ENCODE measurements at places on chromosomes 2 and 18.

GRCh38 chr2:119245076-119245840, 21.6 kb downstream of the STEAP3 start:
- DNase-seq, result peak; percentile 64

- DNase-seq, result no peak
These were observed 172.3 kb downstream of the ICOS start for GRCh38 chr2:204108781-204109295.

GRCh38 chr2:229931241-229931640, 8.9 kb downstream of the FBXO36 start:
- DNase-seq, result no peak

DNA sequence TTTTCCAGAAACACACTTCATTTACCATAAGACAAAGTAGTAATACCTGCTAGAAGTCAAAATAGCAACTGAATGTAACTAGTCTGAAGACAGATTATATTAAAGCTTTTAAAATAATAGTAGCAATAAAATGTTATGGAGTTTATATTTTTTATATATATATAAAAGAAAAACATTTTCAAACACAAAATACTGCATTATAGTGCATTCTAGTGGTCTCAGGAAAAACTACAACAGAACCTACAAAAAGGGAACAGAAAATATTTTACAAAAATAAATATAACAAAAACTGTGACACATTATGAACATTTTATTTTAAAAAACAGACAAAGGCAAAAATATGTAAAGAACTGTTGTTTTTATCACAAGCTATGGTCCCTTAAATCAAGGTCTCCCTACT, 48.0 kb downstream of the STRN start:
- DNase-seq, result no peak

DNA sequence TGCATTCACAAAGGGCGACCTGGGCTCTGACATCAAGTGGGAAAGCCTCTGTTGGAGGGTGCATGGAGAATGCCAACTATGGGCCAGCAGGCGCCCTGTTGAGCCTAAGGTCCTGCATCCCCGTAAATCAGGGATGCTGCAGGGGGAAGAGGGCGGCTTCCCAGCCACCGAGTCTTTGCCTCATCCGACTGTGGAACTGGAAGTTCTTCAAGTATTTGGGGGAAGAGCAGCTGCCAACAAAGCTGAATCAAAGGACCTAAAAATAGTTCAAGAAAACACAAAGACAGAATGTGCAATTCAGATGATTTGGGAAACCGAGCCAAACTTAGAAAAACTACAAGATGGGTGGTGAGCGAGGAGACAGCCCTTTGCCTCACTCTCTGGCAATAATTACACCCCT, 281.1 kb upstream of the MGAT5 start:
- no peak for DNase-seq

DNA sequence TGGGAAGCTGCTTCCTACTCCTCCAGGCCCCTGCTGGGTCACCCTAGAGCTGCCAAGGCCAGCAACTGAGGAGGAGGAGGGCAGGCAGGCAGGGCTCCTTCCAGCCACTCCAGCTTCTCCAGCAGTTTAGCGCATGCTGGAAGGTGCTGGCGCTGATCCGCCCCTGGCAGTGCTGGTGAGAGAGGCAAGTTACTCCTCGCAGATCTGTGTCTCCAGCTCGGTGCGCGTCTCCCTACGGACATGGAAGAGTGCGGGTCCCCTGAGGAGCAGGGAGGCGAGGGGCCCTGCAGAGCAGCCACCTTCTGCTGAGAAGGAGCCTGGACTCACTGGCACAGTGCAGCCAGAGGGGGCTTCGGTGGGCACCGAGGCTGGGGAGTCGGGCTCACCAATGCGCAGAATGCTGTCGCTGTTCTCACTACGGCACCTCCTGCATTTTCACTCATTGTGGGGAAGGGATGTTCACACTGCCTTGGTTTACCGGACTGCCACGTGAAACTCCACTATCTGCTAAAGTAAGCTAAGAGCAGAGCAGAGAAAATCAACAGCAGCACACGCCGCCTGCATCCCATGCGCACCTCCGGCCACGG, 206.0 kb downstream of the HDAC4 start:
- peak; percentile 81 for DNase-seq

GRCh38 chr18:54197747-54198411, 26.6 kb downstream of the MBD2 start:
- no peak for DNase-seq

- DNase-seq, result peak; percentile 62
These were observed 48.0 kb upstream of the ID2 start for GRCh38 chr2:8633735-8634313.

DNA sequence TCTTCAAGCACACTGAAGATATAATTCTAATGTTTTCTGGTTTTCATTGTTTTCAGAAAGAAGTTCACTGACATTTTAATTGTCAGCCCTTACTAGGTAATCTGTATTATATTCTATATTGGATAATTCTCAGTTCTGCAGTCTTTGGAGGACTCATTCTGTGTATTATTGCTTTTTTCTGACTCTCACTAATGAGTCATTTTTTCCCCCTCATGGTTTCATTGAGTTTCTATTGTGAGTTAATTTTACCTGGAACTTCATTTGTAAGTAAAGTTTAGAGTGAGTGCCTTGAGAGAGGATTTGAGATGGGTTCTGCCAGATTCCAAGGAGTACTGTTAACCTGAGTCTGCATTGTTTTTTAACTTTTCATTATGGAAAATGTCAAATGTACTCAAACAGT, 90.4 kb upstream of the LYPD1 start:
- no peak for DNase-seq

GRCh38 chr2:47767880-47768609, 14.9 kb upstream of the MSH6 start:
- no peak for DNase-seq

DNA sequence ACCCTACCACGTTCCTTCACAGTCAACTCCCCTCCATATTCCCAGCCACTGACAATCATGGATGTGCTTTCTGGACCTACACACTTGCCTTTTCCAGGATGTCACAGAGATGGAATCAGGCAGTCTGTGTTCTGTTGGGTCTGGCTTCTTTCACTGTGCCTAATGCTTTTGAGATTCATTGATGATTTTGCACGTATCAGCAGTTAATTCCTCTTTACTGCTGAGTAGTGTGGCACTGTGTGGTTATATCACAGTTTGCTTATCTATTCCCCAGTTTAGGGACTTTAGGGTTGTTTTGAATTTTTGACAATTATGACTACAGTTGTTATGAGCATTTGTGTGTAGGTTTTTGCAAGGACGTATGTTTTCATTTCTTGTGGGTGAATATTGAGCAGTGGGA, 191.7 kb downstream of the ACKR3 start:
- DNase-seq, result no peak

GRCh38 chr18:57771193-57771592, 31.9 kb downstream of the ATP8B1 start:
- DNase-seq, result no peak

- no peak for DNase-seq
These were observed 7.6 kb downstream of the SERPINE2 start for GRCh38 chr2:224031358-224031970.

DNA sequence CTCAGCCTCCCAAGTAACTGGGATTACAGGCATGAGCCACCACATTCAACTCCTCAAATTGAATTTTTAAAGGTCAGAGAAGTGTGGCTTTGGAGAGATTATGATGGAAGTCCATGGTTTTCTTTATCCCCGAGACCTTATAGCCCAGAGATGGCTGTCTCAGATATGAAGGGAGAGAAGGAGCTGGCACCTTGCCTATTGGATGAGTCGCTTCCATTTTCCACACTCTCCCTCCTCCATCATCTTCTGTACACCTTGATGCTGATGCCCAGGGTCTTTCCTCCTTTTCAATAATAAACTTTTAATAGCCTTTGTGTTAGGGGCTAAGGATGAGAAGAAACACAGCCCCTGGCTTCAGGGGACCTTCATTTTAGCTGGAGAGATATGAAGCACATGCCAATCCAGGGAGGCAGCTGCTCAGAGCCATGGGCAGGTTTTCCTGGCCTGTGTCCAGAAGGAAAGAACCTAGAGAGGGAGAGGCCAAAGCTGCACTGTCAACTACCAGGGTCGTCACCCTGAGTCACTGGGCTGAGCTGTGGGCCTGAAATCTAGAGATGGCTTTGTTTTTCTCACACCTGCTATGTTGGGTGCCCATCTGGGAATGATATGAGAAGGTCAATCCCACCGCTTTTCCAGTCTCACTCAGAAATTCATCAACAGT, 146.0 kb upstream of the SERTAD2 start:
- DNase-seq, result no peak

DNA sequence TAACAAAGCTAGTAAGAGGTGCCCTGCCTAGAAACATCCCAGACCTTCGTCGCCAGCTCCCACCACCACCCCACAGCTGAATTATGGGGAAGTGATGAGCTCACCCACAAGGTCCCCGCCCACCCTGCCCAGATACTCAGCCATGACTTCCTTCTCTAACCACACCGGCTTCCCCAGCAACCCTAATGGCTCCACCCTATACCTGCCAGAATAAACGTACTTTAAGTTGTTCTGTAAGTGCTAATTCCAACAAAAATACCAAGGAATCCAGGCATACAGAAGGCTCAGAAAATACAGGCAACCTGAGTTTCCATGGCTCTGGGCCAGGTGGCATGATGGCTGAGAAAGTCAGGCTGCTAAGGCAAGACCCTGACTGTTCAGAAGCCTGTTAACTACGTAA, 39.1 kb downstream of the TMEM163 start:
- DNase-seq, result no peak

DNA sequence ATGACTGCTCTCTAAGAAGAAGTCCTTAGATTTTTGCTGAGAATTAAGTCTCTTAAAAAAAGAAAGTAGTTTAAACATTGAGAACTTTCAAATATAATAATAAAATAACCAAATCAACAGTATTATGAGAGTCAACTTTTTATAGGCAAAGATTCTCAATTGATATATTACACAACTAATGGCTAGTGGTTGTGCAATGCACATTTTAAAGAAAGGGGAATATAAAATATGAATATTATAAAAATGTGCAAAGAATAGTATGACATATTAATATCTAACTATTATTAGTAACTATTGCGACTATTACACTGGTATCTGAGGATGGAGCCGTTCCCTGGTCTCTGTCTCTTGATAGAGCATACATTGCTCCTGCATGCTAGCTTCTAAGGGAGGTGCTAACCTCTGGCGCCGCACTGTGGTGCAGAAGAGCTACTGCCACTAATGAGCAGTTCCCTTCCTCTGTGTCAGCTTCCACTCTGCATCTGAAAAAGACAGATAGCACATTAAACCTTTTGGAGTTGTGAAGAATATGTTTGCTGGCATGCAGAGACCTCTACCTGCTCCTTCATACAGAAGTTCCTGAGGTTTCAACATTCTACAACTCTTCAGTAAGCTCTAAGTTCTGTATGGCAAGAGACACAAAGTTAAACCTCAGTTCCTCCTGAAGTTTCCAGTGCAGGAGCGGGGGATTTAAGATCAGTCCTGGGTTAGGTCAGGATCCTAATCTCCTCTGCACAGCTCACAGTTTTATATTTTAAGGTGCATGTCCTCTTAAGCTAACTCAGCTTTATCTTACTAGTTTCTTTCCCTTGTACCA, 3.5 kb upstream of the SLC9A2 start:
- DNase-seq, result peak; percentile 80

DNA sequence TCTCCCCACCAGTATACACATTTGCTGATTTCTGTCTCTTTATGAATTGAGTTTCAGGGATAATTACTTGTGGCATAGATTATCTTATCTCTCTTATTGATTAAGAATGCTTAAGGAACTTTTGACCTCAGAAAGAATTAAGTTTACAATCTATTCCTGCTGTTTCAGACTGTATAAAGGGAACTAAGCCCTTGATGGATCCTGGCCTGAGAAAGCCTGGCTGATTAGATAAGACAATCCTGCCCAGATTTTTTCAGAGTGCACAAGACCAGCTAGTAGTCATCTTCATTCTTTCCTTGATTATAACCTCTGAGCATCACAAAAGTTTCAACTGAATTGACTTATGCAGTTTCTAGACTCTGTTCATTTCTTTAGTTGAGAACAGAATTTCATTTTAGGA, 22.7 kb upstream of the TFPI start:
- DNase-seq, result no peak

DNA sequence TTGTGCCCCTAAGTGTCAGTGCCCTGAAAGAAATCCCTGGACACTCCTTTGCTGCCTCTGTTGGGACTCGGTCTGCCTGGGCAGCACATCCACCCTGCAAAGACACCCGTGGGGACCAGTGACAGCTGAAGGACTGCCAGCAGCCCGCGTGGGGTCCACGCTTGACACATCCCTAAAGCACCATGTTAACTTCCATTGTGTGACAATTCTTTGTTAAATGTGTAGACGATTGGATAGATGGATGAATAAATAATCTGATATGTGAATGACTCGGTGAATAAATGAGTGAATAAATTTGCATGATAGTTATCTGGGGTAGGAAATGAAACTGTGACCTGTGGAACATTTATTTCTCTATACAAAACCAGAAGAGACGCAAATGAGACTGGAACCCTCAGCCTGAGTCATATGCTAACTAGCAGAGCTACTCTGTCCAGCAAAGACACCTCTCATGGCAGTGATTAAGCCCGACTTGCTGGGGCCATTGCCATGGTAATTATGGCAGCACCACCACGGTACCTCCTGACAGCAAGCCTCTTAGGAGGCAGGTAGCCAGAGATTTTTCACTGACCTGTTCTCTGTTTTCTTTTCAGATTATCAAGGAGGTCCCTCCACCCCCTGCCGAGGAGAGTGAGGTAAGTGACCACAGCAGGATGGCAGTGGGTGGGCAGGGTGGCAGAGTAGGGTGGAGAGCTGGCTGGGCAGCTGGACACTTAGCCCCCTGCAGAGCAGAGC, 156.8 kb downstream of the ANTXR1 start:
- DNase-seq, result no peak

GRCh38 chr2:136863874-136864273, 98.5 kb downstream of the THSD7B start:
- DNase-seq, result no peak

- DNase-seq, result no peak
These were observed 4.6 kb downstream of the IL37 start for GRCh38 chr2:112915300-112916144.

DNA sequence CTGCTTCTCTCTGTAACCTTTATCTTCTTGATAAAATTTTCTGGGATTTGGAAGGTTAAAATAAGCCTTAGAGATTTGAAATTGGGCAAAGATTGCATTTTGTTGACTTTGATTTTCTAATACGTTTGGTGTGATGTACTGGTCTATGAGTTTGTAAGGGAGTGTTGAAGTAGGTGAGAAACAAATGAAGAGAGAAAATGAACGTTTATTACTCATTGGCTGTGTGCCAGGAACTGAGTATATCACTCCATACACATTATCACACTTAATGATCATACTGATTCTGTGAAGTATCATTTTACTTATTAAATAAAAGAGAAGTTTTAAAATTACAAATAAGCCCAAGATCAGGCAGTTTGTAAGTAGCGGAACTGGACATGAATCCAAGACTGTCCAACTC, 795.1 kb upstream of the ZEB2 start:
- no peak for DNase-seq

GRCh38 chr18:37525262-37525585, 40.4 kb downstream of the CELF4 start:
- DNase-seq, result no peak

DNA sequence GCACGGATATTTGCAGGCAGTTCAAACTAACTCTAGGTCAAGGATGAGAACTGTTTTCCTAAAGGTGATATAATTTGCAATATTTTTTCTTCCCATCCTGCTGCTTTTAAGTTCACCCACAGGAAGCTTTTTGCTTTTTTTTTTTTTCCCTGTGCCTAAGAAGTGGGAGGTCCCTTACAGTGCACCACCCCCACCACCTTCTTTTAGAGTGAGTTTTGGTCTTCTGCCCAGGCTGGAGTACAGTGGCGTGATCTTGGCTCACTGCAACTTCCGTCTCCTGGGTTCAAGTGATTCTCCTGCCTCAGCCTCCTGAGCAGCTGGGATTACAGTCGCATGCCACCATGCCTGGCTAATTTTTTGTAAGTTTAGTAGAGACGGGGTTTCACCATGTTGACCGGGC, 82.5 kb downstream of the KCNS3 start:
- DNase-seq, result no peak

GRCh38 chr2:74225698-74226459, 27.5 kb downstream of the MTHFD2 start:
- DNase-seq, result no peak
